Substantia nigra (tissue), 51 donors: ENCODE measurements at places on chromosomes 1 and 21.

- no peak for DNase-seq
Observed at GRCh38 chr1:179031855-179032513, 6.3 kb downstream of the FAM20B start.

DNA sequence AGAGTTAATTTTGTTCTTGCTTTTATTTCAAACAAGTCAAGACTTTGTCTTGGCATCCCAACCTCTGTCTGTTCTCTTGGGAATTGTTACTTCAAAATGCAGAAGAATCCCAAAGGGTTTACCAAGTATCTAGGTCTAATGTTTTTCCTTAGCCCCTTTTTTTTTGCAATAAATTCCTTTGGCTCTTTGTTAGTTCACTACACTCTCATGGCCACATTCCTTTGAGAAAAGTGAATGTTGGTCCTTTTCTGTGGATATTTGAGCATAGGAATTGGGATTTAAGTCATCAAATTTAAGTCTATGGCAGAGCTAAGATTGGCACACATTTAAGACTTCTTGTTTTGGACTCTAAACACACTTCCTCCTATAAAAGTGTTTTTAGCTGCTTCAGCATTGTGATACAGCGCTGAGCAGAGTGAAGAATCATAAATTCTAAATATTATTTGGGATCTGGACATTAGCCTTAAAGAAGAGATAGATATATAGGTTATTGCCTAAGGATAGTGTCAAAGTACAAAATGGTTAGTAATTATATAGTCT is 1.9 kb downstream of the BTF3L4 start:
- no peak for DNase-seq

DNA sequence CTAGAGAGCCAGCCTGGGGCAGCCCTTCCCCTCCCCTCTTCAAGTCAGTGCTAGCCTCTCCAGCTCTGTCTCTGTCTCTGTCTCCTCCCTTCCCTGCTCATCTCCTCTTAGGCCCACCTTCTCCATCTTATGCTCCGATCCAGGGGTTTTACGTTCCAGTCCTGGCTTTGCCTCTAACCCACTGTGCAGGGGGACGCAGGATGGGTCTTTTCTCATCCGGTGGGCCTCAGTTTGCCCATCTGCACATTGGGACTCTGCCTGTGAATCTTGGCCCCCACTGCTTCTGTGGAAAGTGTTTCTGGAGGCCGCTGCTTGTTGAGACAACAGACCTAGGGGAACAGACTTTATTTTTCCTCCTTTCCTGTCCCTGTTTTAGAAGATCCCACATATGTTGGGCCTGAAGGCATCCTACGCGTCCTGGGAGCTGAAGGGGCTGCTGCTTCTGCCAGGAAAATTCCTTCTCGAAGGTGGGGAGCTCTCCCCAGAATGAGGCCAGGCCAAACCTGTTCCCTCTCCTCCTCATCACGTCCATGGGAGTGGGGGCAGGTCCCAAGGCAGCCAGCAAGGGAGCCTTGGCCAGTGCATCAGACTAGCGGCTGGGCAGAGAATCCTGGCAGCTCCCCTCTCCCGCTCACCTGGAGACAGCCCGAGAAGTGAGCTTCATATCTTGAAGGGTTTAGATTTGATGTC is 99.5 kb upstream of the CSF3R start:
- no peak for DNase-seq

GRCh38 chr1:240656531-240656930 is 44.6 kb upstream of the GREM2 start:
- no peak for DNase-seq

DNA sequence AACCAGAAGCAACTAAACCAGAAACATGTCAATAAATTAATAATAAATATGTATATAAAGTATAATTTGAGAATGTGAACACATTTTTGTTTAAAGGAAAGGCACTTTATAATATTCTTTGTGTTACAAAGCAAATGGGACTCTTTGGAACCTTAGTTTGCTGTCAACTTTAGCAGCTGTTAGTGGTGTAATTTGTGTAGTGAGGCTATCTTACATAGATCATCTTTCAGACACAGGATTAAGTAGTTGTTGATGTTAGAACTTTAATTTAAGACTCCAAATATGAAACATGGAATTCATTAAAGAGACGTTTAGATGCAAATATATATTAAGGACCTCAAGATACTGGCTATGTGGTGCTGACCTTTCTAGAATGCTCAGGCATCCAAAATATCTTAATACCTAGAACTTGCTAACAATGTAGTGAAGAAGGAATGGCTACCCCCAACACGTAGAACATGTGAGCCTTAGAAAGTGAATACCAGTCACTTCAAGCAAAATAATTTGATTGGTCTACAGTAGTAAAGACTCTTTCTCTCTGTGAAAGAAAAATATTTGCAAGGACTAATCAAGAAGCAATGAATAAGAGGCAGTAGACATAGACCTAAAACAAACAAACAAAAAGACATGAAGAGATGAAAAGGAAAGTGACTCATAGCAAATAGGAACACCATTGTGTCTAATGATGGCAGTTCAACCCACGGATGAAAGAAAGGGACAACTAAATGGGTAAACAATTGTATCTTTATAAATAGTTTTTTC is 811.4 kb downstream of the USP25 start:
- no peak for DNase-seq

DNA sequence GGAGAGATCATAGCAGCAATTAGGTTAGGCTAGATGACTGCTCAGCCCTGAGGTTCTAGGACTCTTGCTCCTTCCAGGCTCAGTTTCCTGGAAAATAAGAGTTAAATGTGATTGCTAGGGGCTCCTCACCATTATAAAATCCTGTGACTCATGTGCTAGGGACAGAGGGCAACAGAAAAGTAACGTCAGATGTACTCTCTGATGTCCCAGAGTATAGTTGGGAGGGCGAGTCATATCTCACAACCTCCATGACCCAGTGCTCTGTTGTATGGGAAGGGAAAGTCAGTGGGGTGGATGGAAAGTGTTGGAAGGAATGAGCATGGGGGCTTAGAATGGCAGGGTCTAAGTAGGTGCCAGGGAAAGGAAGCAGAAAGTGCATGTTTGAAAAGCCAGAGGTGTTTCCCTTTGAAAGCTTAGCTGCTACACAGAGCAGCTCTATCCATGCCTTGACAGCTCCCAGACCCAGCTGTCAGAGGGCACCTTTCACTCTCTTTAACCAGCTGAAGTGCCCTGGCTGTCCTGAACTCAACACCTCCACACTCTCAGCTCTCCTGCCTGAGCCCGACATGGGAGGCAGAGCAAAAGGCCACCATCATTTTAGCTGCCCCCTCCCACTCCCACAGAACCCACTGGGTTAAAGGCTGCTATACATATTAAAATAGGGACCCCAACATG is 11.6 kb downstream of the GJA5 start:
- DNase-seq: no peak

GRCh38 chr21:44505673-44506278 is 34.2 kb downstream of the KRTAP10-1 start:
- DNase-seq: no peak

- DNase-seq: no peak
Observed at GRCh38 chr1:109891930-109892329, 18.7 kb upstream of the CSF1 start.

GRCh38 chr1:36942148-36942547 is 92.2 kb downstream of the GRIK3 start:
- no peak for DNase-seq

GRCh38 chr1:64363616-64364015 is 106.3 kb upstream of the CACHD1 start:
- DNase-seq: no peak

- DNase-seq: no peak
Observed at GRCh38 chr1:229478852-229479251, 29.3 kb downstream of the NUP133 start.

GRCh38 chr1:234968451-234968850 is 160.2 kb downstream of the TOMM20 start:
- no peak for DNase-seq
